A549 treated with ZK216348 at 1 μM for 4 hours (cell line): ENCODE measurements at places on chromosomes 1 and 21. TPM values are rescaled to one million over a fixed set of nuclear protein-coding genes. Genes with fewer than 3 reads are reported as not detected.

The OR2M7 gene
- not detected in 5 replicates for total RNA-seq

The FHAD1 gene
- total RNA-seq, result 0.66 to 1.6 TPM (median 0.86 TPM) in 5 replicates

The PEX10 gene
- total RNA-seq, result 14.7 to 24.3 TPM (median 22.4 TPM) in 5 replicates

The AADACL4 gene
- not detected in 5 replicates for total RNA-seq

The KCNJ9 gene
- total RNA-seq, result not detected in 5 replicates

The MSH4 gene
- 0.11 TPM in 1 of 5 replicates, not detected in the others for total RNA-seq

The TRIM67 gene
- 0.11 to 0.22 TPM (median 0.18 TPM) in 5 replicates for total RNA-seq
